Effector CD8-positive, alpha-beta T cell (primary cell): ENCODE measurements at places on chromosomes 12 and 14.

DNA sequence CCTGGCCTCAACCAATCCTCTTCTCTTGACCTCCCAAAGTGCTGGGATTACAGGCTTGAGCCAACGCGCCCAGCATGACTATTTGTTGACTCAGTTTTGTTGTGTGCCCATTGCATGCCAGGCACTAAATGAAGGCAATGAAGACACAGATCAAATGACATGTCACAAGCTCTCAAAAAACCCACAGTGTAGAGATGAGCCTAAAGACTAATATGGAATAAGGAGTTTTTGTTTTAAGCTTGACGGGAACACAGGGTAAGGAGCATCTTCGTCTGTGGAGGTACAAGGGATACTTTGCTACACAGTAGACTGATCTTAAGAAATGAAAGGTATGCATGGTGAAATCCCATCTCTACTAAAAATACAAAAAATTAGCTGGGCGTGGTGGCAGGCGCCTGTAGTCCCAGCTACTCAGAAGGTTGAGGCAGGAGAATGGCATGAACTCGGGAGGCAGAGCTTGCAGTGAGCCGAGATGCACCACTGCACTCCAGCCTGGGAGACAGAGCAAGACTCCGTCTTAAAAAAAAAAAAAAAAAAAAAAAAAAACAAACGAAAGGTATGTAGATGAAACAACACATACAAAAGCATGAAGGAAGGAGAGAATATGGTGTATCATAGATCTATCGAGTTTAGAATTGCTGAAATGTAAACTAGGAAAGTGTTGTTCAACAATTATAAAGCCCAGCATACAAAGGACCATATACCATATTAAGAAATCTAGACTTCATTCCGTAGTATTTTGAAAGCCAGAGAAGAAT is 122.1 kb upstream of the PTPRB start:
- DNase-seq: no peak

DNA sequence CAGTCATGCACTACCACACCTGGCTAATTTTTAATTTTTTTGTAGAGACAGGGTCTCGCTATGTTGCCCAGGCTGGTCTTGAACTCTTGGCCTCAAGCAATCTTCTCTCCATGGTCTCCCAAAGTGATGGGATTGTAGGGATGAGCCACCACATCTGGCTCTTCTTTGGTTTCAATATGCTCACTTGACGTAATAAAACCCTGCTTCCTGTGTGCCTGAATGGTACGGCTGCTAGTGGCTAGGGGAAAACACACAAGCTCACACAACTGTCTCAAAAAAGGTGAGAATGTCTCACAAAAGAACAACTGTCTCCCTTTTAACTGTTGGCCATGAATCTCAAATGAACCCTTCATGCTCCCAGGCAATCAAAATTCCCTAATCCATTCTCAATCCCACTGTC is 15.0 kb downstream of the C1S start:
- DNase-seq: no peak

DNA sequence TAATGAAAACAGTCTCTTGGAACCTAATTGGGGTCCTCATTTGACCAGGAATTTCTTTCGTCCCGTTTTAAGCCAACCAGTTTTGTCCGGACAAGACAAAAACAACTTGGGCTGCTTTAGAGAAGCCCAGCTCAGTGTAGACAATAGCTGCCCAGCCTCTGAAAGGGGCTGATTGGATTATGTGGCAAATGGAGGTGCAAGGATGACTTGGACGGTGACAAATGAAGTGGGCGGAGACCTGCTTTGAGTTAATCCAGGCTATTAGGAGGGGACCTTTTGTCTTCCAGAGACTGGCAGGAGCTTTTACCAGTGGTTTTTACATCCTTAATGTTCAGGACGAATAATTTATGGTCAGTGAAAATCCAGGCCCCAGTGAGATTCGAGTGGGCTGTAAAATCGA is 4.8 kb downstream of the MEG3 start:
- no peak for DNase-seq

GRCh38 chr14:52834440-52834842 is 43.0 kb upstream of the GNPNAT1 start:
- DNase-seq: no peak

- DNase-seq: no peak
Observed at GRCh38 chr12:10122689-10123088, 7.3 kb downstream of the CLEC7A start.
